ENCODE measurements at places on chromosomes 3 and 15.
A peak's percentile ranks its signal among the peaks of the same experiment; 100 is the strongest.

GRCh38 chr15:62756326-62756994, 286.1 kb upstream of the TPM1 start:
- no peak for DNase-seq

DNA sequence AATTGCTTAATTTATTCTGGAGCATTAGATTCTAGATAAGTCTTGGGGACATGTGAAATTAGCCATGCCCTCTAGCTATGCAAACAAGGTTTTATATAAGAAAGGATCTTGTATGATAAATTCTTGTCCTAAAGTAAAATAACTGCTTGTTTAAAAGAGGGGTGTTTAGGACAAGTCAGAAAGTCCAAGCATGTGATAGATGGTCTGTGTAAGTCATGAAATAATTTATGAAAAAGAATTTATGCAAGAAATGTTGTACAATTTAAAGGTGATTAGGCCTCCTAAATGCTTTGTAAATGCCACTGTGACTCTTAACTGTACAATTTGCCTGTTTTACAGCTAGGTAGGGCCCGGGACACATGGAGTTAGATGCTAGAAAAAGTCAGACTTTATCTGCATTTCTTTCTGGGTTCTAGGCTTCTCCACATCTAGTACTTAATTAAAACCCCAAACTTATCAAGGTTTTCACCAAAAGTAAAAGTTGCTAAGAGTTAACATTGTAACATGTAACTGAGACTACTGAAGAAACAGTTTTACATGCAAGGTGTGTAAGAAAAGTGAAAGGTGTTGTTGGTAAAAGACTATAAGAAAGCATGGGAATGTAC, 13.2 kb downstream of the LINS1 start:
- no peak for DNase-seq

DNA sequence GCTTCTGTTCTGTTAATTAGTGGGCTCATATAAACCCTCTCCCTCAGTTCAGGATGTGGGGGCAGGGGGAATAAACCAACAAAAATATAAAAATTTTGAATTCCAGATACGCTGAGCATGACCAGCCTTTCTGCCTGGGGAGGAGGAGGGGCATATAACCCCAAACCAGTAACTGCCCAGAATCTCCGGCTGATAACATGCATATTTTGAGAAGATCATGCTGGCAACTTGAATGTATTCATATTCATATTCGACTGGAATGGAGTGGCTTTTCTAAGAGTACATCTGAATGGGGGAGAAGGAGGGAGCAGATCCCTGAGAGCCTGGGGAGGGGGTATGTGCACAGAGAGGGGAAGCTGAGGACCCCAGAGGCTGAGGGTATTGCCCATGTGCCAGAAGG, 54.5 kb upstream of the LCTL start:
- no peak for DNase-seq

DNA sequence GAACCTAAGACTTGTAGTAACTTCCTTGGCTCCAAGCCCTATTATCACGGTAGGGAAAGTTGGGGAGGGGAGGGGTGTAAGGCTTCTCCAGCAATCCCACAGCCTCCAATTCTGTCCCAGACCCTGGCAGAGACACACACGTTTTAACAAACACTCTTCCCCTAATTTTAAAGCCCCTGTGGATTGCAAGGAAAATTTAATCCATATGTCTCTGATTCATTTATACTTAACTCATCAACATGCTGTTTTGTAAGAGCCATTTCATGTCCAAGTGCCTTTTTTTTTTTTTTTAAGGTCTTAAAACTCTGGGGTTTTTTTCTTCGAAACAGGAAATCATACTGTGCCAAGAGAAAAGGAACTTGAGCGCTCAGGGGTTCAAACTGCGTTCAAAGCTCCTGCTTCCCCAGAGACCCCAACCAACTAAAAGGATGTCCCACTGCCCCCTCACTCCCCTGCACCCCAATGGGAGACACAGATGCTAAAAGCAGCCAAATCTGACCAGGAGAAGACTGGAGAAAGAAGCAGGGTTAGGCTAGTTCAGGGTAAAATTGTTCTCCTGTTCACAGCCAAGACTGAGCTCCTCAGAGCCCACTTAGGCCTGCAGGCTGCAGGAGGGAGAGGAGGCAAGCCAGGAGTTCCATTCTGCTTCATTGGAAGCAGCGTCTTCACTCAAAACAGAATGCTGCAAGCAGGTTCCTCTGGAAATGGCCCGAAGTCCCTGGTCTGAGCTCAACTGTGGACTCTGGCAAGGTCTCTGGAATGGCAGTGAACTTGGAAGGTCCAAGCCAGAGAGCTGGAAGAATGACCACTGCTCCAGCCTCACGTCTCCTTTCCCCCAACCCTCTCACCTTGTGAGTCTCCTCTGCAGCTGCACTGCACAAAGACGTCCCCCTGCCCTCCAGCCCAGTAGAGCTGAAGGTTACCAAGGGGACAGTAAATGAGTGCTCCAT, 172.5 kb downstream of the NTRK3 start:
- no peak for DNase-seq

GRCh38 chr3:193960487-193961274, 175.3 kb upstream of the HES1 start:
- no peak for DNase-seq

- no peak for DNase-seq
Observed at GRCh38 chr3:47318916-47319315, 36.2 kb downstream of the KLHL18 start.

- DNase-seq = peak; percentile 24
Observed at GRCh38 chr3:197465996-197466549, 89.7 kb downstream of the BDH1 start.

- DNase-seq = no peak
Observed at GRCh38 chr3:134932035-134932434, 137.0 kb downstream of the EPHB1 start.

DNA sequence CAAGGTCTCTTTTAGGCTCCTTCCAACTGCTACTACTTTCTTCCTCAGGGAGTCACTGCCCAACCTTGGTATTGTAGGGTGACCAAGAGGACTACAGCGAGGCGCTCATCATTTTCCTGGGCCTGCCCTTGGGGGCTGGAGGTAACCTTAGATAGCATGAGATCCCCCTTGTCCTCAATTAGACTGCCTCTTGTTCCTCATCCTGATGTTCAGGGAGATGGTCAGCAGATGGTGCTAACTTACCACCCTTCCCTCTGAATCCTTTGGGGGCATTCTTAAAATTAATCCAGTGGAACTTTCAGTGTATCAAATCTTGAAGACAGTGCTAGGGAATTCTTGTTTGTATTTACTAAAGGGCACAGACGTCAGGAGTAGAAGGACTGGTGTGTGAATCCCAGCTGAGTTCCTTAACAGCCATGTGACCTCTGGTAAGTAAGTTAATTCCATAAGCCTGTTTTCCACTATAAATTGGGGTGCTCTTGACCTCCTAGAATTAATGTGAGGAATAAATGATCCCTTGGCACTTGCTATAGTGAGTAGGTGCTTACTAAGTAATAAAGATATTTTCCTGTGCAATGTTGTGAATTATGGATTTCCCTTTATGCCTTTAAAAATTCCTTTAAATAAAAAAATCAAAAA, 4.1 kb upstream of the CLPX start:
- peak; percentile 9 for DNase-seq

DNA sequence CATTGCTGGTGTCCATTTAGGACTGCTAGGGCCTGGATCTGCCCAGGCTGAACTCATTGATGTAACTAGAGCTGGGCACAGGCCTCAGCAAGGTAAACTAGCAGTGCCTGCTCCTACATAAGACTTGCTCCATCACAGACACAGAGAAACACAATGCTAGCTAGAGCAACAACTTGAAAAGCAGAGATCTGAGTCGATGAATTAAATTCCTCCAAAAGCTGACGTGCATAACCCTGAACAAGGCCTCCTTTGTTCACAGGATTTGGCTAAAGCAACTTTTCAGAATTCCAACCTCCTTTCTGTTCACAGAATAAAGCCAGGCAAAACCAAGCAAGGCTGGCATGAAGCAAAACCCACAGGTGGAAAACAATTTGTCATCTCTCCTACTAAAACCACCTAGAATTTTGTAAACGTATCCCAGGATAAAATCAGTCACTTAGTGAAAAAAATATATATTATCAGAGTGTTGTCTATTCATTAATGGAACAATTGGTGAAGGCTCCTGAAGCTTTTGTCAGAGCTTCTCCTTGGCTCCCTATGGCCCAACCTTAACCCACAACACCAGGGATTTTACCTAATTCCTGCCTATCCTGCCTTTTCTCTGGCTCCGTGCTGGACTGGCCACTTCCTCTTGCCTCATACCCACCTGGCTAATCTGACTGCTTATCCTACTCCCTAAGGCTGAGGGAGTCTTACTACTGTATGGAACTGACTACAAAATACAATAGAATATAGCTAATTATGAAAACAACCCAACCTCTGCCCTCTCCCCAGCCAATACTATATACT, 39.9 kb downstream of the PLCH1 start:
- DNase-seq = no peak

DNA sequence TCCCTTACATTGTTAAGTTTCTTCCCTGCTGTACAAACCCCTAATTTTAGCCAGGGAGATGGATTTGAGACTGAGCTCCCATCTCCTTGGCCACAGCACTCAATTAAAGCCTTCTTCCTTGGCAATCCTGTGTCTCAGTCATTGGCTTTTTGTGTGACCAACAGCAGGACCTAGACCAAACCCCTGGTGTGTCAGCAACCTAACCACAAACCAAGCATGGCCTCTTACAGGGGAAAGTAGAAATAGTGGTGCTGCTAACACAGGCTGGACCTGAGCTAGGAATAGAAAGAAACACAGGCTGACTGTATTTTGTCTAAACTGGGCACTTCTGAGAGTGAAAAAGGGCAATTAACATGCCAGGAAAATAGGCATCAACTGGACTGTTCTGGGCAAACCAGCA, 37.9 kb downstream of the PPCDC start:
- DNase-seq = no peak

GRCh38 chr15:90184119-90184785, 16.9 kb upstream of the SEMA4B start:
- DNase-seq = peak; percentile 50

DNA sequence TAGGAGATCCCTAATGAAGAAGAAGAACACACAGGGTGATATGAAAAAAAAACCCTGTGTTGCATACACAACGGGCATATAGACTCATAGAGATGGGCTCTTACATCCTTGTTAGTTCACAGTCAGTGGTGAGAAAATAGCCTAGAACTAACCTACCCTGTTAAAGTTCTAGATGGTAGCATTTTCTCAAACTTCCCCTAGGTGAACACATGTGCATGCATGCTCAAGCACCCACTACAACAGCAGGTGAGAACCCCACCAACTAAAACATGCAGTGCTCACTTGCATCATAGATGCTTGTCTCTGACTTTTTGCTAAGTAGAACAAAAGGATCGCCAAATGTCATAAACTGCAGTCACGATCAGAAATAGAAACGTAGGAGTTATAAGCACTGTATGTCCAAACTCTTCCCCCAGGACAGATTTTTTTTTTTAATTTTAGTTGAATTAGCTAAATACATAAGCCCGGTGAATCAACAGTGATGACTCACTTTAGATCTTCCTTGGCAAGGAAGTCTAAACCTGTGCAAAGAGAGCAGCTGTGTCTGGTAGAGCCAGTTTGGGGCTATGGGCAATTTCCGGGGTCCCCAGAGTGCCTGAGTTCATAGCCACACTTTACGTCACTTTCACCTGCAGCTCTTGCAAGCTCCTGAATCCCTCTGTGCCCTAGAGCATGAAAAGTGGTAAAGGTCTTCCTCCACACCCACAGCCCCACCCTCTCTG, 96.2 kb upstream of the SEMA6D start:
- DNase-seq = no peak

- DNase-seq = no peak
Observed at GRCh38 chr3:143329567-143330211, 210.1 kb downstream of the CHST2 start.

DNA sequence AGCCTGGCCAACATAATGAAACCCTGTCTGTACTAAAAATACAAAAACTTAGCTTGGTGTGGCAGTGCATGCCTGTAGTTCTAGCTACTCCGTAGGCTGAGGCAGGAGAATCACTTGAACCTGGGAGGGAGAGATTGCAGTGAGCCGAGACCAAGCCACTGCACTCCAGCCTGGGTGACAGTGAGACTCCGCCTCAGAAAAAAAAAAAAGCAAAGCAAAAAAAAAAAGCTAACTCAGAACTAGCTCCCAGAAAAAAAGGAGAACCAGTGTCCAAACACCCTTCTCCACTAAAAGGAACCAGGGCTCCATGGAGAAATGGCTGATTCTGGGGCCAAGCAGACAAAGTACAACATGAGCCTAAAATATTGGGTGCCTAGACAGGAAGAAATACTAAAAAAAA, 16.7 kb upstream of the CRTC3 start:
- DNase-seq = no peak

GRCh38 chr3:112464264-112464663, 35.0 kb downstream of the BTLA start:
- no peak for DNase-seq
